Activated CD4-positive, CD25-positive, alpha-beta regulatory T cell treated with anti-CD3 and anti-CD28 coated beads, Interleukin-2, amount 50 U/mL, for 16 hours (primary cell): ENCODE measurements at places on chromosomes 1 and 21.

GRCh38 chr1:245858722-245859492 is 648.2 kb downstream of the SMYD3 start:
- no peak for DNase-seq

- no peak for DNase-seq
Observed at GRCh38 chr1:218401441-218401997, 56.4 kb downstream of the TGFB2 start.

DNA sequence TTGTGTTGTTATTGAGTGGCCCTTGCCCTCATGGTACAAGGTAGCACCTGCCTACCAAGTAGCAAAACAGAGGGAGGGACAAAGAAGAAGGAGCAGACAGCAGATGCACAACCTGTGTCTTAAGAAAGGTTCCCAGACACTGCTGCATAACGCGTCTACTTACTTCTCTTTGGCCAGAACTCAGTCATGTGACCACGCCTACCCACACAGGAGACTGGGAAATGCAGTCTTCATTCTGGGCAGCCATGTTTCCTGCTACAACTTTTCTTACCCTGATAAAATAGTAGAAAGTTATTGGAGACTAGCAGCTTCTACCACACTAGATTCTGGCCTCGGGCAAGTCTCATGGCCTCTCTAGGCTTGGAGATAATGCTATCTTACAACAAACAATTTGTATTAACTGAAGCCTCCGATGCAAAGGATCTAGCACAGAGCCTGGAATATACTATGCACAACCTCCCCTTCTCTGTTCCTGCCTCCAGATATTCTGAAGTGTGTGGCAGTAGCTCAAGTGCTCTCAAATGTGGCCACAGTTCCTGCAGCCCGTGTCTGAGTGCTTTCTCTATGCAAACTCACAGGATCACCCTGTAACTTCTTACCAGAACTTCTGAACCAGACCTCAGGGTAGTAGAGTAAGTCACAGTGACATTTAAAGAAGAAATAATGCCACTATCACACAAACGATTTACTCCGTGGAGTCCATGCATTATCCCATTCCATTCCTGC is 34.1 kb upstream of the BTG2 start:
- DNase-seq = peak; percentile 50

DNA sequence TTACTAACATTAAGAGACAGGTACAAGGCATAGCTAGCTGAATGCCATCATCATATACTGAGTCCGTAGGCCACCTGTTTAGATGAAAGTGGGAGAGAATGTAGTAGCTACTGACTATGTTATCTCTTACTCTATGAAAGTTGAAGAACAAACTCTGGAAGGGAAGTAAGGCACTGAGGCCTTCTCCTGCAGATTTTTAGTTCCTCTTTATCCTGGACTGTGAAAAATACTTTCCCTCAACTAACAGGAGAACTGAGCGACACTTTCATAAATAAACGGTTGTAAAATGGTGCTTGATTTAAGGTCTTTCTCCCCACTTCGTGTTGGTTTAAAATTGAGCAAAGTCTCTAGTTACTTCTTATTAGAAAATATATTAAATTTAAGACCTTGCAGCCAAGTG is 101.9 kb downstream of the FNBP1L start:
- DNase-seq = no peak

DNA sequence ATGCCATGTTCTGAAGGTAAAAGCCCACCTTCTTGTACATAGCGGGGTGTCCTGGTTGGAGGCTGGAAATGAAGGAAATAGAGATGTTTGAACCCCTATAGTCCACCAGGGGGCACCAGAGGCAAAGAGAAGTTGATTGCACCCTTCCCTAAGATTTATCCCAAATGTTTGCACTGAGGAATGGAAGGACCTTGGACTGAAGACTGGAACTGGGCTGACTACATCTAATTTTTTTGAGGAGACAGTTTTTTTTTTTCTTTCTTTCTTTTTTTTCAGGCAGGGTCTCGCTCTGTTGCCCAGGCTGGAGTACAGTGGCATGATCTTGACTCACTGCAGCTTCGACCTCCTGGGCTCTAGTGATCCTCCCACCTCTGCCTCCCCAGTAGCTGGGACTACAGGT is 55.3 kb upstream of the EIF4G3 start:
- no peak for DNase-seq

- DNase-seq = no peak
Observed at GRCh38 chr1:39640861-39641260, 1.4 kb upstream of the HEYL start.

DNA sequence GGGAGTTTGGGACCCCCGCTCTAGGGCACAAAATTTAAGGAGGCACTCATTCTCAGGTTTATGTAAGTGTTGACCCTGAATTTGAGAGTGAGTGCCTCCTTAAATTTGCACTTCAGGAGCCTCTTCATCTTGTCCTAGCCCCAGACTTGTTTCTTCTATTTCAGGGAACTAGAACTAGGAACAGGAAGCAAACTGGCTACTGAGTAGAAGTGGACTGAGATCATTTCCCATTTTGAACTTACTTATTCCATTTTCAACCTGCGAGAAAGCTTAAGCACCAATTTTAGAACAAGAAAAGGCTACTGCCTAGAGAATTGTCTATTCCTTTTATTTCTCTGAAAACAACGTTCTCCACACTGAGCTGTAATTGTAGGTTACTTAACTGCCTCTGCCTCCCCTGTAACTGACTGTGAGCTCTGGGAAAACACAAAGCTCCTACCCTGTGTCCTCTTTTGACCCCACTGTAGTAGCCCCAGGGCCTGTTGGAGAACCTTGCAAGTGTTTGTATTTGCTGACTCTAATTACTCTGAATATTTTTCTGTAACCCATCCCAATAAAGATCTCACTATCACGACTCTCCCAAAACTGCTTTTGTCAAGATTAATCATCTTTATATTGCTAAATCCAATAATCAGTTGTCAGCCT is 2.5 kb downstream of the PPT1 start:
- DNase-seq = no peak

- DNase-seq = no peak
Observed at GRCh38 chr1:26827106-26827604, 667 bp downstream of the ZDHHC18 start.

- DNase-seq = no peak
Observed at GRCh38 chr1:206116191-206116872, 856 bp downstream of the AVPR1B start.

DNA sequence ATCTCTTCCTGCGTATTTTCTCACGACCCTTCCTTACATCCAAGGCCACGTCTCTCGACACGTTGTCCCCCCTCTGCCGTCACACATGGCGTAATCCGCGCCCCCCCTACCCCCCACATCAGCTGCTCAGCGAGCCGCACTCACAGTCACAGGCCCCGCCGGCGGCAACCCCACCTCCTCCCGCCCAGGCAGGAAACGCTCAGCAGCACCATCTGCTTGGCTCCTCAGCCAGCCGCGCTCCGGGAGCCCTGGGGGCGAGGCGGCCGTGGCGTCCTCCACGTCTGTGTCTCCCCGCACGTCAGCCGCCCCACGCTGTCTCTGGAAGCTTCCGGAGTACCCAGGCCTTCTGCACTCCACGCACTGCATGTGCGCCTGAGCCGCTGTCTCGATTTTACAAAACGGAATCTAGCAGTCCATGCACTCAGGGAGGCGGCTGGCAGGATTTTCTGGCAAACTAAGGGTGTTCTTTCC is 64.6 kb downstream of the SIK1 start:
- DNase-seq = peak; percentile 48

- DNase-seq = no peak
Observed at GRCh38 chr1:116254776-116255175, 118.3 kb upstream of the ATP1A1 start.
